ENCODE measurements at places on chromosomes 7 and 10.

DNA sequence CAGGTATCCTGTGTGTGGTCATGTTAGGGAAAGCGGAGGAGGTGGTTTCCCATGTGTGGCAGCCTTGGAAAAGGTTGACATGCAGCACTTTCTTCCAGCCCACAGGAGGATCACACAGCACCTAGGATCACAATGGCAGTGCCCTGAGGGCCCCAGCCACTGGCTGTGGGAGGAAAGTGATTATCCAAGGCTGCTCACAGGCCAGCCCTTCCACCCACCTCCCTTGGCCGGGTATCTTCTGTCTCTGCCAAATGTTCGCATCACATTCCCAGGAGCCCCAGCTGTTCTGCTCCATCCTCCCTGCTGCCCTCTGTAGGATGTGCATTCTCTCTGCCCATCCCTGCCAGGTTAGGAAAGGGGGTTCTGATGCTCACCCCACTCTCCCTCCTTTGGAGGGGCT lies 2.5 kb upstream of the MLXIPL start:
- no peak for DNase-seq

- no peak for DNase-seq
These were observed 199.5 kb downstream of the INHBA start for GRCh38 chr7:41503438-41503837.

- DNase-seq: no peak
These were observed 182.8 kb upstream of the CDC14C start for GRCh38 chr7:48741545-48741944.

GRCh38 chr10:133158437-133158755 lies 1.6 kb upstream of the KNDC1 start:
- no peak for DNase-seq

DNA sequence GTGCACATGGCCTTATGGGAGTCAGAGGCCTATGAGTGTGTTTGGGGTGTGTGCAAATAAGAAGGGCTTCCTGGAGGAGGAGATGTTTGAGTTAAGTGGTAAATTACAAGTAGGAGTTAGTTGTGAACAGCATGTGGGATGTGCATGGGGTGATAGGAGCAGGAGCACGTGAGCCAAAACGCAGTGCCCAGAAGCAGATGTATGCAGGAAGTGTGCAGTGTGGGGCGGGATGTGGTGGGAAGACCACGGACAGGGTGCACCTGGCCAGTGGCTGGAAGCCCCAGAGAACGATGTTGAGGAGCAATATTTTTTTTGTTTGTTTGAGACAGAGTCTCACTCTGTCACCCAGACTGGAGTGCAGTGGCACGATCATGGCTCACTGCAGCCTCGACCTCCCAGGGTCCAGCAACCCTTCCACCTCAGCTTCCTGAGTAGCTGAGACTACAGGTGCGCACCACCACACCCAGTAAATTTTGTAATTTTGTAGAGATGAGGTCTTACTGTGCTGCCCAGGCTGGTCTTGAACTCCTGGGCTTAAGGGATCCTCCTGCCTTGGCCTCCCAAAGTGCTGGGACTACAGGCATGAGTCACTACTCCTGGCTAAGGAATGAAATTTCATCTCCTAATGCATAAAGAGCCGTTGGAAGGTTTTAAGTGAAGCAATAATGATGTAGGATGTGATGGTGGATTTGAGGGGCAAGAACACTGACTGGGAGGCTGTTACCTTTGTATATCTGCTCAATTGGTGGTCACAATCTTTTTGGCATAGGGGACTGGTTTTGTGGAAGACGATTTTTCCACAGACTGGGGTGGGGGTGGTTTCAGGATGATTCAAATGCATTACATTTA lies 78.4 kb downstream of the LYZL2 start:
- no peak for DNase-seq

DNA sequence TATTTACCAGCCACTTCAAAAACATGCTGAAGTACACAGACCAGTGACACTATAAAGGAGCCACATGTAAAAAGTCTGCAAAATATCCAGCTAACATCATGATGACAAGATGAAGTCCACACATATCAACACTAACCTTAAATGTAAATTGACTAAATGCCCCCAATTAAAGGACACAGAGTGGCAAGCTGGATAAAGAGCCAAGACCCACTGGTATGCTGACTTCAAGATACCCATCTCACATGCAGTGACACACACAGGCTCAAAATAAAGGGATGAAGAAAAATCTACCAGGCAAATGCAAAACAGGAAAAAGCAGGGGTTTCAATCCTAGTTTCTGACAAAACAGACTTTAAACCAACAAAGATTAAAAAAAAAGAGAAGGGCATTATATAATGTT lies 12.9 kb upstream of the C10orf88 start:
- no peak for DNase-seq

DNA sequence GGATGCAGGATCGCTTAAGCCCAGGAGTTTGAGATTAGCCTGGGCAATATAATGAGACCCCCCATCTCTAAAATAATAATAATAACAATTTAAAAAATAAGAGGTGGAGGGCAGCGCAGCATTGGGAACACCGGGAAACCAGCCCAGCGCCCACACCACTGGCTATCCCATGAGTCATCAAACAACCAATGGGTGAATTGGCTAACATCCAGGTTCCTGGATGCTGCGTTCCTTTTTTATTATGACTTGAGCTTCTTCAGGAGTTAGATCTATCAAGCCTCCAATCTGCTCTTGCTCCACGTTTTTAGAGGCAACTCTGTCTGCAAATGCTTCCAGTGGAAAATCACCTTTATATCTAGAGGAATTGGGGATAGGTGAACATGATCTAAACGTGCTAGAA lies 10.0 kb upstream of the LRRC4 start:
- DNase-seq: no peak
